ENCODE measurements at places on chromosomes 5 and 9.

DNA sequence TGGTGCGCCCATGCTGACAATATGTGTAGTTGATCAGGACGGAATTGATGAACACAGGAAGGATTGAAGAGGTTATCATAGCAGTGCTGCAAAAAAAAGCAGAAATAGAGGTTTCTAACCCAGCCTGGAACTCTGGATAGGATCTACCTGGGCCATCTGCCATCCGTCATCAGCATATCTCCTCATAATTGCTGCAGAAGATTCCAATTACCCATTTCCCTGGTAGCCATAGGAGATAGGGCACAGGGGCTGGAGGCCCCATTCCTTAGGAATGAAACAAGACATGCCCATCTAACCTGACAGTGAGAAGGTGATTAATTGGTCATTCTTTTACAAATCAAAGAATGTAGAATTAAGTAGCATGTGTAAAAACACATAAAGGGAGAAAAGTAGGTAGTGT is 60.3 kb upstream of the TRIM32 start:
- no peak for DNase-seq

GRCh38 chr9:87498046-87498810 is 561 bp downstream of the DAPK1 start:
- no peak for DNase-seq

GRCh38 chr9:94159069-94159939 is 75.0 kb downstream of the PTPDC1 start:
- no peak for DNase-seq

- no peak for DNase-seq
Measured at GRCh38 chr9:79581794-79582193, 10.0 kb downstream of the TLE4 start.

DNA sequence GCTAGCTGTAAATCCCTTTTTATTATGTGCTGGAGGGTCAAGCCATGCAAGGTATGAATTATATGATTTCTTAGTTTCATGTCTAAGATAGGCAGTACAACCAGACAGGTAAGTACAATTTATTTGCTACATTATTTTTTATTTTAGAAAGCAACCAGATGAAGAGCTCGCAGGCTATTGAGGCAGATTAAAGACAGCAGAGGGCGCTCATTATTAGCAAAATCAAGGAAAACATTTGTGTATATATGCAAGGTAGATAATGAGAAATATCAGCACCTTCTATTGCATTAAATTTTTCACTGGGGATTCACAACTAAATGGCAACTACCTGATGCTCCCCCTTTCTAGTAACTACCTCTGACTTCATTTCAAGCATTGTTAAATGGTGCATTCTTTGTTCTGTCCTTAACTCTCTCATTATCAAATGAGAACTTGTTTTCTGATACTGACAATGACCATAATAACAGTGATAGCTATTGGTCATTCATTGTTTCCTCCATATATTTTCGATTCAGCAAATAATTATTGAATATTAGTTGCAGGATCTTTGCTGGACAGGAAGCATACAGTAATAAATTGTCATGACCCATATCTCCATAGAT is 8.6 kb downstream of the SCGB3A2 start:
- DNase-seq: no peak

- DNase-seq: no peak
Measured at GRCh38 chr5:32020271-32020670, 153.8 kb downstream of the GOLPH3 start.

GRCh38 chr9:2955575-2955974 is 111.7 kb upstream of the PUM3 start:
- DNase-seq: no peak
